ENCODE measurements at places on chromosomes 1 and 21.

- DNase-seq: no peak
Measured at GRCh38 chr1:94456736-94457135, 38.5 kb downstream of the ABCD3 start.

GRCh38 chr1:203133970-203134725 lies 6.6 kb downstream of the ADORA1 start:
- no peak for DNase-seq

GRCh38 chr1:76300556-76300955 lies 226.0 kb downstream of the ST6GALNAC3 start:
- no peak for DNase-seq

- DNase-seq: no peak
Measured at GRCh38 chr1:239178961-239179360, 207.4 kb upstream of the CHRM3 start.

DNA sequence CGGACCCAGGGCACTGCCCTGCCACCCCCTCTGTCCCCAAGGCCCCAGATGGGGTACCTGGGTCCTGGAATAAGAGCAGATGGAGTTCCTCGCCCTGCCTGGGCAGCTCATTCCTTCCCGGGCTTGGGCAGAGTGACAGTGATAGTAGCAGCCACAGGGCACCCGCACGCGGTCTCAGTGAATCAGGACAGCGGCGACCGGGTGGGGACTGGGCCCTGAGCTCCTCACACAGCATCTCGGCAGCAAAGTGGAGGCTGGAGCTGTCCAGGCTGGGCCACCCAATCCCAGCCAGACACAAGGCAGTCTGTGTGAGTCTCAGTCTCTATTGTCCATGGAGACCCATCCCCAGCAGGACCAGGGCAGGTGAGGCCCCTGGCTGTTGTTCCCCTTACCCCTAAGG lies 37.4 kb upstream of the CCDC27 start:
- DNase-seq: no peak

DNA sequence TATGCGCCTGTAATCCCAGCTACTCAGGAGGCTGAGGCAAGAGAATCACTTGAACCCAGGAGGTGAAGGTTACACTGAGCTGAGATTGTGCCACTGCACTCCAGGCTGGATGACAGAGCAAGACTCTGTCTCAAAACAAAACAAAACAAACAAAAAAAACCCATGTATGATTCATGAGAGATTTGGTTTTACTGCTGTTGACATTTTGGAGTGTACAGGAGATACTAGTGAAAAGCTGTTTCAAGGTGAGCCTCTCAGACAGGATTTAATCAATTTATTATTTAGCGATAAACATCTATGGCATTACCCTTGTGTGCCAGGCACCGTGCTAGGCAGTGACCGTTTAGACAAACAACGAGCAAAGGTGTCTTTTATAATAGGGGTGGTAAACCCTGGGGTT lies 16.5 kb downstream of the LHX4 start:
- DNase-seq: no peak

GRCh38 chr1:47209091-47209490 lies 19.3 kb upstream of the PDZK1IP1 start:
- DNase-seq: no peak

All from CD4-positive, alpha-beta T cell treated with Interleukin-2 at 100 ng/mL for 4 hours (primary cell).